ENCODE measurements at places on chromosomes 11 and 22. TPM values are rescaled to one million over a fixed set of nuclear protein-coding genes. Genes with fewer than 3 reads are reported as not detected.

The KCNK4 gene
- not detected for total RNA-seq

The ADAMTS15 gene
- 42.8 TPM for total RNA-seq

The EIF3L gene
- 461 TPM for total RNA-seq

The ANO5 gene
- under 0.01 TPM for total RNA-seq

The PICK1 gene
- 12.1 TPM for total RNA-seq

The MISFA gene
- 1.8 TPM for total RNA-seq

The NLRX1 gene
- total RNA-seq = 9.7 TPM

The OR51B4 gene
- total RNA-seq = not detected

The CBLIF gene
- not detected for total RNA-seq
